HT-29 (cell line): ENCODE measurements at places on chromosomes 7 and 10.

- DNase-seq = no peak
Observed at GRCh38 chr7:97001656-97002554, 3.4 kb upstream of the DLX6 start.

DNA sequence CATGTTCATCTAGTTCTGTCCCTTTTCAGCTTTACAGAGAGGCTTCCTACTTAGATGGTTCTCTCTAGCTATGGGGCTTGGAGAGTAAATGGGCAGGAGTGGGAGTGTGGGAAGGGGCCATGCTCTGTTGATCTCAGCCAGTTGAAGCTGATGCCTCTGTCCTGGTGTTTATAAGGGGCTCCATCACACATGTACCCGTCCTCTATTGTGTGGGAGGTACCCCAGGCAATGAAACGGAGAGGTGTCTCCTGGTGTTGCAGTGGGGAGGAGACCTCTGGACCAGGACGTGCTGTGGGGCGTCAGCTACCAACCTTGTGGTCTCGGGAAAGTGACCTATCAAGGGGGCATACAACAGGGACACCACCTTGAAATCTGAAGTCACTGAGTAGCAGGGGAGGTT is 173.5 kb downstream of the CELF2 start:
- DNase-seq = no peak

GRCh38 chr7:26156451-26157420 is 4.7 kb downstream of the NFE2L3 start:
- peak; percentile 86 for DNase-seq

GRCh38 chr10:30719832-30720231 is 90.3 kb upstream of the LYZL2 start:
- no peak for DNase-seq

GRCh38 chr7:83413424-83413823 is 235.5 kb downstream of the SEMA3E start:
- DNase-seq = no peak

GRCh38 chr7:5429253-5429856 is 5.7 kb upstream of the TNRC18 start:
- DNase-seq = peak; percentile 85

GRCh38 chr10:1241322-1241890 is 185.2 kb downstream of the WDR37 start:
- no peak for DNase-seq

- no peak for DNase-seq
Observed at GRCh38 chr7:156889089-156889488, 3.9 kb downstream of the LMBR1 start.

GRCh38 chr7:120941064-120941463 is 9.5 kb upstream of the ING3 start:
- DNase-seq = peak; percentile 60

- no peak for DNase-seq
Observed at GRCh38 chr7:133183042-133183794, 69.7 kb upstream of the EXOC4 start.

- DNase-seq = no peak
Observed at GRCh38 chr7:80127412-80128160, 7.0 kb upstream of the GNAI1 start.

DNA sequence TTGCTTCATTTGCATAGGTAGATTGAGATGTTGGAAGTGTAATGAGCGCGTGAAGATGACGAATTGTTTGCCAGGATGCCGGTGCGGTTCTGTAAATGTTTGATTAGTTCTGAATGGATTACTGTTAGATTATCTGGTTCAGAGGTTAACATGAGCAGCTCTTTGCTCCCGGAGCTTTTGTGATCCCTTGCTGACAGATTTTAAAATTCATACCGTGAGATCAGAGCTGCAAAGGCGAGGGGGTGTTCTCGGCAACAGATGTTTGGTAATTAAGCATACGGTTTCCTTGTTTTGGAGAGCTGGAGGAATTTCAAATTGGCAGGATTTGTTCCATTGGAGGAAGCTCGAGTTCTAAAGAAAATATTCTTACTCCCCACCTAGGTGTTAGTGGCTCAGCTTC is 237.8 kb upstream of the GPR26 start:
- DNase-seq = no peak

- no peak for DNase-seq
Observed at GRCh38 chr10:1365540-1366321, 309.5 kb downstream of the WDR37 start.

DNA sequence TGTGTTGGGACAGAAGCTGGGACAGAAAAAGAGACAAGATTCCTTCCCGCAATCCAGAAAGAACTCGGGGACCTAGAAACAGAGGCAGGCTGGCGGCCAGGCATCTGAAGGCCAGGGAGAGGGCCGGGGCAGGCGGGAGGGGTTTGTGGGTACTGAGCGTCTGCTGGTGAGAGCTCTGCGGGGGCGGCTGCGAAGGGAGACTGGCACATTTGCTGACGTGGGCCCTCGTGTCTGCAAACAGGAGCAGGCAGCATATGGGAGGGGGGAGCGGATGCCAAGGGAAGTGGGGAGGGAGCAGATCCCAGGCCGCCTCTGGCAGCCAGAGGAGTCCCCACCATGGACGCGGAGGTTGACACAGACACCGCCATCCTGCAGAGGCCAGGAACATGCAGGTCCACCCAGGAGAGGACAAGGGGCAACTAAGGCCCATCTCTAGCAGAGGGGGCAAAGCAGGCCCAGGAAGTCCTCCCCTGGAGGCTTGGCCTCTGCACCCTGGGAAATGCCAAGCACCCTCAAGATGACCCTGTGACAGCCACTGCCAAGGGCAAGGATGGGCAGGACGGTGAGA is 32.2 kb downstream of the KCNH2 start:
- no peak for DNase-seq

DNA sequence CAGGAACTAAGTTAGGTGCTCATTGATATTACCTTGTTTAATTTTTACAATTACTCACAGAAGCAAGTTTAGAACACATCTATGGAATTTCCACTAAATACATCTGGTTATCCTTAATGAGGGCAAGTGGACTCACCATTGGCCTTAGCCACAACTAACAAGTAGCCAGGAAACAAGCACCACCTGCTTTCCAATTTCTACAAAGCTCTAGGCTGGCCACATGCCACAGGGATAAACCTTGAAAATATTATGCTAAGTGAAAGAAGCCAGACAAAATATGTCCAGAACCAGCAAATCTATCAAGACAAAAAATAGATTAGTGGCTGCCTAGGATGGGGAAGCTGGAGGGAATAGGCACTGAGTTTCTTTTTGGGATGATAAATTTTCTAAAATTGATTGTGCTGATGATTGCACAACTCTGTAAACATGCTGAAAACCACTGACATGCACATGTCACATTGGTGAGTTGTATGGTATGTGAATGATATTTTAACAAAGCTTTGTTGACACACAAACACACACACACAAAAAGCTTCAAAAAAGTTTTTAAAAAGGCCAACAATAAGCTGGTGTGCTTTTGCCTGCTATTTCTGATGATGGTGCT is 179.4 kb downstream of the CPEB3 start:
- DNase-seq = no peak

GRCh38 chr10:63819753-63820329 is 298.6 kb downstream of the REEP3 start:
- peak; percentile 77 for DNase-seq

- DNase-seq = no peak
Observed at GRCh38 chr10:113078282-113078907, 128.3 kb downstream of the TCF7L2 start.

GRCh38 chr10:104350127-104350635 is 3.5 kb upstream of the CFAP58 start:
- DNase-seq = peak; percentile 72

DNA sequence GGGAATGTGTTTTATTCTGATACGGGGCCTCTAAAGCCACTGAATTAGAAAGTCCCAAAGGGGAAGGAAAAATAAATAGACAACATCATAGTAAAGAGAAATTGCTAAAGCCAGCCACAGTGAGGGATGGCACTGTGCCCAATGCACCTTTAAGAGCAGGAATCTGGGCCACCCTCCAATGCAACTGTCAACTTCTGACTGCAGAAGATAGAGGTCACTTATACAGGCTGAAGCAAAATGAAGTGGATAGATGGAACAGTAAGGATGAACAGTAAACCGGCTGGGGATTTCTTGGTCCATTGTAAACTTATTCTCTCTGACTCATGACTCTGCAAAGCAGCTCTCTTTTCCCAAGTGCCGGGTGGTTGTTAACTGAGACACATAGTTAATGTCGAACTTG is 54.0 kb upstream of the KCNIP2 start:
- DNase-seq = no peak

DNA sequence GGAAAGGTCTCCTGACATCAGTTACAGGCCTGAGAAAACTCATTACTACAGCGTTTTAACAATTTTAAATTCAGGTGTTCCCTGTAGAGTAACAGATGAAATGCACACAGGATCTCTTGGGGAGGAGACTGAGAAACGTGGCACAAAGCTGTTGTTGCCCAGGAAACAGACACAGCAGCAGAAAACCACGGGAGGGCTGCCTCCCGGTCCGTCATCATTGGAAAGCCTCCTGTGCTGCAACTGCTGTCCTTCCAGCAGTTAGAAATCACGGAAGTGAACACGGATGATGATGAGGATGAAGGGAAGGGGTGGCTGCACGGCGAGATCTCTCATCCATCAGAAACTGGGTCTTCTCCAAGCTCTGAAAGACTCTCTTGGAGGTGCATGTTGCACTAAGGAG is 94.6 kb upstream of the RNF32 start:
- no peak for DNase-seq

DNA sequence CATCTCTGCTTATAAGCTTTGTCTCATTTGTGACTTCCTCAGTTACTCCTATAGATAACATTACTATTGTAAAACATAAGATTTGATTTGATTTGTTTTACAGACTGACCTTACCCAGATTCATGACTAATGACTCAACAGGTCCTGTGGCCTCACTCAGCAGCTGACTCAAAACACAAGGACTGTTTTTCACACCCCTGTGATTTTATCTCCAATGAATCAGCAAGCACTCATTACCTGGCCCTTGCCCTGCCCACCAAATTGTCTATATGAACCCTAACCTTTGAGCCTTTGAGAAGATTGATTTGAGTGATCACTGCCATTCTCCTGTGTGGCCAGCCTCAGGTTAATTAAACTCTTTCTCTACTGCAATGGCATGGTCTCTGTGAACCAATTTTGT is 1064.6 kb upstream of the LRRTM3 start:
- peak; percentile 46 for DNase-seq

GRCh38 chr10:58457761-58458616 is 54.7 kb upstream of the BICC1 start:
- no peak for DNase-seq
